Thoracic aorta (tissue), 2 donors: ENCODE measurements at places on chromosomes 16 and 17. TPM values are rescaled to one million over a fixed set of nuclear protein-coding genes. Genes with fewer than 3 reads are reported as not detected.

- no peak for DNase-seq
Measured at GRCh38 chr16:9135797-9136196, 44.4 kb downstream of the HAPSTR1 start.

- DNase-seq = no peak
Measured at GRCh38 chr16:31367853-31368252, 12.9 kb downstream of the ITGAX start.

DNA sequence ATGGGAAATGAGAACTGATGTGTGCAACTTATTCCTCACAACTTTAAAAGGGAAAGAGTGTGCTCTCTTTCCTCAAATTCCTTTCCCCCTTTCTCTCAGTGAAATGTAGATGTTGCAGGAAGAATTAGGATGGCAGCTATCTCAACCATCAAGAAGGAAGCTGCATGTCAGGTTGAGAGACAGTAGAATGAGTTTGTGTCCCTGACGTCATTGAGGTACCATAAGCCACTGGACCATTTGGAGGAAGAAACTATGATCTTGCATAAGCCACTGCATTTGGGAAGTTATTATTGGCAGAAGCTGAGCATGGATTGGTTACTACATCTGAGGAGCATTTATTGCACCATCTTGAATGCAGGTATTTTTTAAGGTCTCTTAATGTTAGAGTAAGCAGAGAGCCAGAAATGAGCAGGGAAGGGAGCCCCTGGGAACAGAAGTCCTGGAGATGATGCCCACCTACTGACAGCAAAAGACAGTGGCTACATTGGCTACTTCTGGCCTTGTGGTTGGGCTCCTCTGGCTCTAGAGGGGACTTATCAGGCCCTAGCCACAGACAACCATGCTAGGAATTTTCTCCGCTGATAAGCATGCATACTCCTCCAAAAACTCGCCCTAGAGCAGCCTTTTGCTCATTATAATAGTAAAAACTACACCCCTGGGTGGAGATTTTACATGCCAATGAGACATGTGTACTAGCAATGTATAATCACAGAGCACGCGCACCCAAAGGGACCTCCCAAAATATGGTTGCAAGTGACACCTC, 249.0 kb upstream of the SALL1 start:
- DNase-seq = no peak

Gene EVPLL
- not detected for total RNA-seq

DNA sequence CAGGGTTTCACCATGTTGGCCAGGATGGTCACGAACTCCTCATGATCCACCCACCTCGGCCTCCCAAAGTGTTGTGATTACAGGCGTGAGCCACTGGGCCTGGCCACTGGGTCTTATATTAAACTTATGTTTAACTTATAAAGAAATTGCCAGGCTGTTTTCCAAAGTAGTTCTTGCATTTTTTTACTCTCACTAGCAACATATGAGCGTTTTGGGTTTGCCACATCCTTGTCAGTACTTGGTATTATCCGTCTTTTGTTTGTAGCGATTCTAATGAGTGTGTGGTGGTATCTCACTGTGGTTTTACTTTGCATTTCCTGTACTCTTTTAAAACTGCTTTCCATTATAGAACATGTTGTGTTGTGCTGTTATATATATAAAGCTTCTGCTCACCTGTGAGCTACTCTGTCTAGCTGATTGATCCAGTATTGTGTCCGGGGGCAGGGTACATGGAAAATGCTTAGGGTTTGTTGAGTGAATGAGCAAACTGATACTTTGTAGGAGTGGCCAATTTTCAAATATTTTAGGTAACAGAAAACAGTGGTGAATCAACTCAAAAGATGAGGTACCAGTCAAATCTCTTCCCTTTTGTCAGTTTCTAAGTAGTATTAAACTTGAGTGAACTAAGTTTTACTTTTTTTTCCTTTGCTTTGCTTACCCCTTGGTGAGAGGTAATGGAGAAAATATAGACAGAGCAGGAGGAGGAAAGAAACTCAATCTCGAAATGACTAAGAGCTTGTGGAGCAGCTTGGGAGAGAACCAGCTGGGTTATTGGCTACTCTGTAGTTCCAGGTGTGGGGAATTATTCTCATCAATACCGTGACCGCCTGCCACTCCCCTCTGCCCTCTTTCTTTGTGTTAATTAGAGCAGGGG, 75.8 kb downstream of the PITPNC1 start:
- no peak for DNase-seq

- no peak for DNase-seq
Measured at GRCh38 chr17:9956474-9957131, 51.5 kb upstream of the RCVRN start.

GRCh38 chr17:60823515-60823914, 145.9 kb downstream of the BCAS3 start:
- DNase-seq = no peak

Gene NPIPB8
- total RNA-seq = not detected

Gene KRTAP2-3
- total RNA-seq = not detected

Gene ZG16
- total RNA-seq = not detected

Gene ABI3
- 10.8 TPM for total RNA-seq

DNA sequence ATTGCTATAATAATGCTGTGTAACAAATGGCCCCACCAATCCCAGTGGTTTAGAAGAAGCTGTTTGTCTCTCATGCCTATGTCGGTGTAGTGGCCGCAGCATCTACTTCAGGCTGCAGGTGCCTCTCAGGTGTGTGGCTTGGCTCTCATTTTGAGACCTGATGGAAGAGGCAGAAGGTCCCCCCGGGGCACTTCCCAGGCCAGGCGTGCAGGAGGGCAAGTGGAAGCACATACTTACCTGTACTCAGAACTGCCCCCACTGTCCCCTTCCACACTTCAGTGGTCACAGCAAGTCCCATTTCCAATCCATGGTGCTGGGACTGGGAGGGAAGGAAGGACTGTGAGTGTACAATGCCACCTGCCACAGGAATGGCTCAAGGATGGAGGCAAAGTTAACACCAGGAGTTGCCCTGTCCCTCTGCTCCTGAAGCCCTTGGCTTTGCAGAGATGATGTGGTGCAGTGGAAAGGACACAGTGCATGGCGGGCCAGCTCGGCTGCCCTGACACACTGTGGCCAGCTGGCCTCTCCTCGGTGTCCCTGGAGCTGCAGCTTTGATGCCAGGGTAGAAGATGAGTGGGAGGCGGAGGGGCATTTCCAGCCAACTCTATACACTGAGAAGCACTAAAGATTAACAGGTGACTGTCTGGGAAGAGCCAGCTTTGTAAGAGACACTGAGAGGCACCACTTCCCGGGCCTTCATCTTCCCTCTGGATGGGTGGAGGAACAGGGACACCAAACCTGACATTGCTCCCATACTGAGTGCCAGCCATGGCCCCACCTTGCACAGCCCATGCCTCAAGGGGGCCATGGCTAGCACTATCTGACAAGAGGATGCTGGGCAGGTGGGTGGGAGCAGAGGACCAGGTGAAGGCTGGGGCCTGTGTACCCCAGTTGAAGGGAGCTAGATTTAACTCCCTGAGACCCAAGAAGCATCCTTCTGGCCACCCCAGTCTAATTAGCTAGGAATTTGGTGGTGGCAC, 105.9 kb downstream of the METRNL start:
- no peak for DNase-seq

DNA sequence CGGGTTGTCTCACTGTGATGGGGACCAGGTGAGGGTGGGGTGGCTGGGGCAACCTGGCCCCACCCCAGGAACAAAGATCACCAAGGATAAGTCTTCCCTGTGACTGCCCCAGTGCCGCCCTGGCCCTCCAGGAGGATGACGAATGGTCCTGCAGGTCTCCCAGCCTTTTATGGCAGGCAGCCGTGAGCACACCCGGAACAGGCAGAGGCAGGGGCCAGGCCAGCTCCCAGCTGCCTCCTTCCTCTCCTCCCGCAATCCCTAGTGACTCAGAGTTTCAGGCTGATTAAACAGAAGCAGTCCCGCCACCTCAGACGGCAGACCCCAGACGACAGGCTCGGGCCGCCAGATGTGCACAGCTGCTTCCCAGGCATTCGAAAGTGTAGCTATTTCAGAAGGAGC, 13.3 kb downstream of the JUP start:
- DNase-seq = no peak

GRCh38 chr16:56936950-56937349, 5.0 kb downstream of the HERPUD1 start:
- DNase-seq = no peak
